Hematopoietic multipotent progenitor cell treated with erythropoietin and hydrocortisone succinate and interleukin-3 and kit ligand, for 15 days (in vitro differentiated cells): ENCODE measurements at places on chromosomes 1 and 21.
A peak's percentile ranks its signal among the peaks of the same experiment; 100 is the strongest.

DNA sequence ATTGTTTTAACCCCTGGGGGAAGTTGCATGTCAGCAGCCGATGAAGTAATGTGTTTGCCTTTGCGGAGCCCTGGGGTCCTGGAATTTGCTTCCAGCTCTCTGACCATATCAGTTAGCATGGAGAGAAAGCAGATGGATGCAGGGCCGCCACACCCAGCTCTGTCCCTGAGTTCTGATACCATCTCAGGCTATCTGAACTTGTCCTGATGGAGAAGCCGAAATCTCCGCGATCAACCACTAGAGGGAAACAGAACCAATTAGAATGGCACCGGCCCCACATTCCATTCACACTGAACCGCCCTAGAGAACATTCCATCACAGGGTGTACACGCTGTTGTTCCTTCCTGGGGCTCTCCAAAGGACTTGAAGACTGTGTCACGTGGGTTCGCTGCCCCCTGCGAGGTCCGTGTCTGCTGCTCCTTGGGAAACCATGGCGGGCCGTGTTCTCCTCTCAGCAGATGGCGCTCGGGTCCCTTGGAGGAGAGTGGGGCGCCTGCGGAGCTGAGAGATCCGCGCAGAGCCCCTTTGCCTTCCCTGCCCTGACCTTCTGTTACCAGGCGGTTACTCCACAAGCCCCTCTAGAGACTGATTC, 75.4 kb downstream of the ABCA4 start:
- peak; percentile 40 for DNase-seq

- DNase-seq, result no peak
These were observed 61.0 kb upstream of the SPATA6 start for GRCh38 chr1:48532976-48533375.

DNA sequence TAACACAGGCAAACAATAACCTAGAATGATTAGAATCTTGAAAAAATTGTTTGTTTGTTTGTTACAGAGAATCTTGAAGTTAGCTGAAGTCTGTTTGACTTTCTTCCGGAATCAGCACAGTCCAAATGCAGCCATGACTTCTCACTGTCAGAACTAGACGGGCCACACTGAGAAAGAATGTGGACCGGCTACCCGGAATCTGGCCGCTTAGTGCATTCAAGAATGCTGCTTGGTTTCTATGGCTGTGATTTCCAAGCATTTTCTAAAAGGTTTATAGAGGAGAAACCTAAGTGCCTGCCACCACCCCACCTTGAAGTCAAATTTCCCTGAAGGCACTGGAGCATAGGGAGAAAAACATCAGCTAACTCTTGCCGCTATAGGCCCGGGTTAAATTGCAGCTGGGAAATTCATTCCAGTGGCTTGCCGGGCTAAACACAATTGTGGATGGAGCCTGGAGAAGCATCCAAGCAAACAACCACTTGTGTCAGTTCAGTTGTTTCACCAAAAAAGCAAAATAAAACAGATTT, 231.1 kb downstream of the DISC1 start:
- no peak for DNase-seq

- no peak for DNase-seq
These were observed 31.8 kb downstream of the DHRS3 start for GRCh38 chr1:12585951-12586942.

DNA sequence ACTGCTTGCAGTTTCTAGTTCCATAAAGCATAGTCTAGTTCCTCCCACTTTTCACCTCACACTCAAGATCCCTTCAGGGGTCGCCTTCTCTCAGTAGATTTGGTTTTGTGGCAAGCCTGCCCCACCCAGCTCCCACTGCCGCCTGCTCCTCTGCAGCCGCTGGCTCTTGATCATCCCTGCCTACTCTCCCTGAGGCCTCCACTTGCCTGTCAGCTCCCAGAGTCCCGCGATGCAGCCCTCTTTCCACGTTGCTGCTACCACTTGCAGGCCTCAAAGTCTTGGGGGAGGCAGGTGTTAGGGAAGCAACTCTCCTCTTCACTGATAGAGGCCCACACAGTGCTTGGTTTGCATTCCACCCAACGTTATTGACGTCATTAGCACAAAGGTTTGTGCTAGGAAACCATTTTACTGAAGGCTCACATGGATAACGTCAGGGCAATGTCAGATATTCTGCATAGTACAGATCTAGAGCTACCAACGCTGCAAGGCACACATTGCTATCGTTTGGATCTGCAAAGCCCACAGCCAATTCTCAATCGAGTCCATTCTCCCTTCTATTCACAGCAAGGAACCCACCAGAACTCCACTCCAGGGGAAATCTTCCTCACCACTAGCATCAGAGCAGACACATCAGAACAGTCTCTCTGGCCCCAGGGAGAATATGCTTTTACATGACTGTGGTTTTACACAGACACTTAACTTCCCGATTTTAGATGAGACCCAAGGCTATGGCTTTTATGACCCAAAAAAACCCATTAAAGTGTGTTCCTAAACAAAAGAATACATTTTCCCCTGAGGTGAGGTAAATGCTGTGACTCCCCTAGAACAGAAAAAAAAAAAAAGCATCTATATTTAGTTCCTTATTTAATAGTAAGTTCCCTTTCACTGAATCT, 519.5 kb upstream of the CAMK1G start:
- no peak for DNase-seq

DNA sequence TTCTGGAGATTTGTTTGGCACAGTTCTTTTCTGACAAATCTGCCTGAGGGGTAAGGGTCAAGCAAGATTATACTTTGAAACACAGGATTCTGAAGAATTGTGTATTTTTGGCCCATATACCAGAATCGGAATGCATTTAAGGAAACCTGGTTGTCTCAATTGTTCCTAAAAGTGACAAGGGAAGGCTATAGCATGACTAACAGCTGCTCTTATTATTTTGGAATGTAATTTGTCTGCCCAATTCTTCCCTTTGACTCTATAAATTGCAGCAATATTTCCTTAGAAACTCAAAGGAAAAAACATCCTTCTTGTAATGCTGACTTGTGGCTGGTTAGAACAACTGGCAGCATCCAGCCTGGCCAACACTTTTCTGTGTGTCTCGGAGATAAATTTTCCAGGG, 15.8 kb upstream of the VCAM1 start:
- no peak for DNase-seq

DNA sequence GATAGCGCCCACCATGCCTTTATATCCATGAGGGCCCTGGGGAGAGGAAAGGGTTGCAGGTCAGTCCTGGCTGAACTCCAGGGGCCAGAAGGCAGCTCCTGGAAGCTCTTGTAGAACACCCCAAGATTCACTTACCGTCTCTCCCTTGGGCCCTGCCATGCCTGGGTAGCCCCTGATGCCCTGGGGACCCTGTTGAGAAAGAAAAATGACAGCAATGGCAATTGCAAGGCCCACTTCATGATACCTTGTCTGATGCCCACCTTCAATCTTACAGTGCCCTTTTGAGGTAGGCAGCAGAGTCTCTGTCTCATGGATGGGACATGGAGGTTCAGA, 7.0 kb downstream of the COL9A2 start:
- no peak for DNase-seq

GRCh38 chr1:45116340-45116739, 90.1 kb downstream of the ZSWIM5 start:
- DNase-seq, result no peak

GRCh38 chr1:13869172-13869797, 169.3 kb downstream of the PRDM2 start:
- DNase-seq, result no peak

GRCh38 chr1:2866422-2867086, 65.1 kb upstream of the TTC34 start:
- no peak for DNase-seq

- DNase-seq, result no peak
These were observed 535.4 kb downstream of the KIF26B start for GRCh38 chr1:245690156-245690690.

DNA sequence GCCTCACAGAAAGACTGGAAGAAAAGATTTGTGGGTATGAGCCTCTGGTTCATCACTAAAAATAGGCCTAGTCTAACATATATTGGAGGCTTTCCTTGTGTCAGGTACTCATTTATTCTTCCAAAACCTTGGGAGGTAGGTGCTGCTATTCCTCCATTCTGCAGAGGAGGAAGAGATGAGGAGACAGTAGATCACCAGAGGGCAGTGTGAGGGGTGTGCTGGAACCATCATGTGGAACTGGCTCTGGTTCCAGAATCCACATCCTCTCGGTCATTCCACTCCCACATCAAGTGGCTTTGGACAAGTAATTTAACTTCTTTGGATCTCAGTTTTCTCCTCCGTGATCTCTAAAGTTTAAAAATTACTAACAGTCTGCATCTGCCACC, 7.4 kb upstream of the INKA2 start:
- DNase-seq, result no peak

DNA sequence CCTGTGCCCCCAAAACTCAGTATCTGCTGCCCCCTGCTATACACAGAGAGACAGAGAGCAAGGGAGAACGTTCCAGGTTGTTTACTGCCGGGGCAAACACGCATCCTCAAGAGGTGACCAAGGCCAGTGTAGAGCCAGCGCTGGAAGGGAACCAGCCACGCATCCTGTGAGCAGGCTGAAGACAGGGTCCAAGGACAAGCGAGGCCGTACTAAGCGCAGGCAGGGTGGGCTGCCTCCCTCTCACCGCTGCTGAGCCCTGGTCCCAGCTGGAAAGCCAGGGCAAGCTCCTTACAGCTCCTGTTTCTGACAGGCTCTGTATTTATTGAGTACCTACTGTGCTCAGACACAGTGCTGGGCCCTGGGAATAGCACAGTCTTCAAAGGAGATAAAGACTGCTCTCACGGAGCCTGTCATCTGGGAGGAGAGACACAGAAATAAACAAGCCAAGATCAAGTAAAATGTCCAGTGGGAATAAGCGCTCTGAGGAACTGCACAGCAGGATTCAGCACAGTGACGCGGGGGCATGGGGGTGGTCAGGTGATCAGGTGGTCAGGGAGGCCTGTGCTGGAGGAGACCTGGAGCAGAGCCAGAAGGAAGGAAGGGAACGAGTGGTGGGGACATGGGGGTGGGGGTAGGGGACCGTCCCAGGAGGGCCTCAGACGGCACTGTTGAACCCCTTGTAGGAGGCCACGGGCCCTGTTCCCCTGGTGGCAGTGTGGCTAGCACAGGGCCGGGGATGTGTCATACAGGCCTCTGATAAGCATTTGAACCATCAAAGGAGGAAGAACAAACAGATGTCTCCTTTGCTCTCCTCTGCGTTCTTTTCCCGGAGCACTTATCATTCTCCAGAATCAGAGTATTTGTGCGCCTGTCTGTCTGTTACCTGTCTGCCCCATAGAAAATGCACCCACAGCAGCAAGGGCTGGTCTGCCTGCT, 37.8 kb upstream of the EFHD2 start:
- no peak for DNase-seq

GRCh38 chr1:108063703-108064102, 98.7 kb upstream of the VAV3 start:
- DNase-seq, result no peak

- DNase-seq, result no peak
These were observed 5.5 kb downstream of the NCAM2 start for GRCh38 chr21:21003701-21004100.
